ENCODE measurements at places on chromosomes 2 and 18. TPM values are rescaled to one million over a fixed set of nuclear protein-coding genes. Genes with fewer than 3 reads are reported as not detected.

The PRKAG3 gene
- not detected for total RNA-seq

The CNDP1 gene
- 0.59 TPM for total RNA-seq

- DNase-seq, result no peak
Measured at GRCh38 chr2:161972866-161973265, 101.1 kb downstream of the DPP4 start.

- no peak for DNase-seq
Measured at GRCh38 chr2:88540346-88540745, 86.9 kb downstream of the EIF2AK3 start.

Measured in neural crest cell (in vitro differentiated cells).